ENCODE measurements at places on chromosomes 13 and 19.
A peak's percentile ranks its signal among the peaks of the same experiment; 100 is the strongest.

GRCh38 chr13:44549476-44549875 lies 26.7 kb downstream of the TSC22D1 start:
- no peak for DNase-seq

DNA sequence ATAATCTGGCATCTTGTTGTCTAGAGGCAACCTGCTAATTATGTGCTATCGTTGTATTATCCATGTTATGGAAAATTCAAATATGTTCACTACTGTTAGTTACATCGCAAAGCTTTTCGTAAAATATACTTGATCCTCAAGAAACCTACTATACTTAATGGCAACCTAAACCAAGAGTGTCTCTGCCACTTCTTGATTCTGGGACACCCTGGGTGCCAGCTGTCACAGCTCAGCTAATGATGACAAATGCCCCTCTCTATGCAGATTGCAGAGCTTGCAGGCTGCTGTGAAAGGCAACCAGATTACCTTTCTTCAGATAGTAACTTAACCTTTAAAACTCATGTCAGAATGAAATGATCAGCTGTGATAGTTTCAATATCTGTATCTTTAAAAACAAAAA lies 8.9 kb upstream of the MAB21L1 start:
- DNase-seq, result no peak

- DNase-seq, result no peak
Observed at GRCh38 chr19:52734331-52734892, 432 bp downstream of the ZNF611 start.

DNA sequence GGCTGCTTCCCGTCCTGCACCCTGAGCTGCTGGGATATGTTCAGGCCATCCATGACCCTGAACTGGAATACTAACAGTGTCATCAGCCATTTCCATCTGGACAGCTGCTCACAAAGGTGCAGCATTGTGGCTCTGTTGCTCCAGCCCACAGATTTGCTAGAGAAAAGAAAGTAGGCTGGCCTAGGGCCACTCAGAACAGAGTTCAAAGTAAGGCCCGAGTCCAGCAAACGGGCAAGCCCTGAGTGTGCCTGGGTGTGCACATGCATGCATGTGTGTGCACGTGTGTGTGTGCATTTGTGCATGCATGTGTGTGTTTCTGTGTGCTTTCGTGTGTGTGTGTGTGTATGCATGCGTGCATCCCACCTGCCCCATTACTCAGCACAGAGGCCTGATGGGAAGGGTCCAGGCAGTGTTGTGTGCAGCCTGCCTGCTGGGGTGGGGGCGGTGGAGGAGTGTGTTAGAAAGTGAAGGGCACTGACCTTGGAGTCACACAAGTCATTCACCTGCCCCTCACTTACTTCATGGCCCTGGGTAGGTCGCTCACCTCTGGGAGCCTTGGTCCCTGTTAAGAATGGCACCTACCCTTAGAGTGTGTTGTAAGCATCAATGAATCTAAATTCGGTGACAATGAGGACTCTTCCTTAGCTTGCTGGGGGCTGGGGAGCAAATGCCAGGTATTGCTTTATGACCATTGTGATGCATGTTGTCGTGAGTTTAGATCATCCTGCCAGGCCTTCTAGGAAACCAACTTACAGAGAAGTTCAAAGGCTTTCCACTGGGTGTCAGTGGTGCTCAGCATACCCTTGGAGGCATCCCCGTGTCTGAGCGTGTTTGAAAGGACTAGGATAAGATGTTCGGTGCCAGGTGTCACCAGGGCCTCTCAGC lies 53.2 kb downstream of the GPR12 start:
- DNase-seq, result no peak

DNA sequence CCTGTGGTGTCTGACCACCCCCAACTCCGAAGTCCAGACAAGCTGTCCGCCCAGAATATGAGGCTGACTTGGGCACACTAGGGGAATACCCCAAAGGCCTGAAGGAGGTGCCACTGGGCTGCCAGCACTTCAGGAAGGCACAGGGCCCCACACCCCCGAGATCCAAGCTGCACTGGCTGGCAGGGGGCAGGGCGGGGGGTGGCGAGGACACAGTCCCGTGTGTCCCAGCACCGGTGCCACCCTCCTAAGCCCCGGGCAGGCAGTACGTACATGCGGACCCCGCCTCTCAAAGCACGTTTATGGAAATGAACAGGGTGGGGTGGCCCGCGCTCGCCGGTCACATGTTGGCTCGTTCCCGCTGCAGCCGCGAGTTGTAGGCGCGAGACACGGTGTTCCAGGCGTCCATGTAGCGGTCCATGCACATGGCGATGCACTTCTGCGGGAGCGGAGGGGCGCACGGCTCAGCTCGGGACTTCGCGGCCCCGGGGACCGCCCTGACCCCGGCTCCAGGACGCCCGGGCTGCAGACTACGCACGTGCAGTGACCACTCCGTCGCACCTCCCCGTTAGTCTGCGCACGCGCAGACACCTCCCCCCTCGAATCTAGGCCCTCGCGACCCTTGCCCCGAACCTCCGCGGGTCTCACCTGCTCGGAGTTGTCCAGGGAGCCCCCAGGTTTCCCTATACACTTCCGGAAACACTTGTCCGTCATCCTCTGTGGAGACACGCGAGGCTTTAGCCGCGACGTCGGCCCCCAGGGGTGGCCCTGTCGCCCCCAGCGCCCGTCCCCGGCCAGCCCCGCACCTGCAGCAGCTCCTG lies 566 bp downstream of the TIMM13 start:
- DNase-seq, result peak; percentile 29

DNA sequence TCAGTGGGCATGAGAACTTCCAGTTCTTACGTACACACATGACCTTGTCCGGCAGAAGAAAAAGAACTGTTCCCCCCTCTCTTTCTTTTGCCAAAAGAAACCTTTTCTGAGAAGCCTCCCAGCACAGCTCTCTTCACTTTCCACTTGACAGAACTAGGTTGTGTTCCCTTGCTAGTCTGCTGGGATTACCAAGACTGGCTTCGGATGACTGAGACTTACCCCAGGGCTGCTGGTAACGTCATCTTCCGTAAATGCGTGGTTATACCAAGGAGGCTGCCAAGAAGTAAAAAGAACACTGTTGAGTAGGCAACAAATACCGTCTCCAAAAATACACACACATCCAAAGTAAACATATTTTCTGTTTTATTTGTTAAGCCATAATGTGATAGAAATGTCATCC lies 908.2 kb downstream of the EFNB2 start:
- no peak for DNase-seq

DNA sequence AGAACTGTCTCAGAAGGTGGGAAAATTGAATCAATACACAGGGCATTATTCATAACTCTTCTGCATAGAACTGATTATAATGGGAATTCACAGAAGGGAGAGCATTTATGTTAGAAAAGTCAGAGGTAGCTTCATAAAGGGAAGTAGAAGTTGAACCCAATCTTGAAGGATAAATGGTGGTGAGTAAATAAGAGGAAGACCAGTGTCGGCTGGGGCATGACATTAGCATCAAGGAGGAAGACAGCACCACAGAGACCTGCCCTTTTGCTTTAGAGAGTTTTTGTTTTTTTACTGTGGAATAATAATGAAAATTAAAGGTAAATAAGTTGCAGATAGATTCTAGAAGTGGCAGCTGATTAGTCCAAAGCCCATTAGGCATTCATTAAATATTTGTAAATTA lies 21.9 kb downstream of the CDC16 start:
- no peak for DNase-seq

- no peak for DNase-seq
Observed at GRCh38 chr13:27117952-27118351, 53.7 kb downstream of the USP12 start.

GRCh38 chr13:21613791-21614190 lies 9.8 kb upstream of the MICU2 start:
- DNase-seq, result no peak

DNA sequence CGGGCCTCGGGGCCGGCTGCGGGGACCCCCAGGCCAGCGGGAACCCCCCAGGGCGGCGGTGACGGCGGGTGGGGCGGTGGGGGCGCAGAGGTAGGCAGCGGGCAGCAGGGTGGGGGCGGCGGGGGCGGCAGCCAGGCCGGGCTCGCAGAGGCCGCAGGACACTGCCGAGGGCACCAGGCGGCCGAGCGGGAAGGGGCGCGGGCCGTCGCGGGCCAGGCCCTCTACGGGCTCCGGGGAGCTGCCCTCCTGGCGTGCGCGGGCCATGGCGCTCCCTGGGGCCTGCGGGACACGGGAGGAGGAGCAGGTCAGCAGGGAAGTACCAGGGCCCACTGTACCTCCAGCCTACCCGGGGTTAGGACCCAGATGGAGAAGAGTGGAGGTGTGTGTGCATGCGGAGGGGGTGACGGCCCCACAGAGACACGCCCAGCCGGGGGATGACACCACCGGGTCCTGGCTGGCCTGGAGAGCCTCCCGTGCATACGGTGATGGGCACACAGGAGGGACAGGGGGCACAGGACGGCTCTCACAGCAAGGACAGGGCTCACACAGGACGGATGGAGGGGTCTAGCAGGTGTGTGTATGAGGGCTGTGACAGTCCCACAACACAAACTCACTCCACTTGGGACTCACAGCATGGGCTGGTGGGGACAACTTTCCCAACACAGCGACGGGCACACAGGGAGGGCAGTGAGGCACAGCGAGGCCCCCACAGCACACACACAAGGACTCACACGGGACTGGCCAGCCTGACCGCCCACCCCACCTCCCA lies 2.6 kb downstream of the BBC3 start:
- DNase-seq, result peak; percentile 33

DNA sequence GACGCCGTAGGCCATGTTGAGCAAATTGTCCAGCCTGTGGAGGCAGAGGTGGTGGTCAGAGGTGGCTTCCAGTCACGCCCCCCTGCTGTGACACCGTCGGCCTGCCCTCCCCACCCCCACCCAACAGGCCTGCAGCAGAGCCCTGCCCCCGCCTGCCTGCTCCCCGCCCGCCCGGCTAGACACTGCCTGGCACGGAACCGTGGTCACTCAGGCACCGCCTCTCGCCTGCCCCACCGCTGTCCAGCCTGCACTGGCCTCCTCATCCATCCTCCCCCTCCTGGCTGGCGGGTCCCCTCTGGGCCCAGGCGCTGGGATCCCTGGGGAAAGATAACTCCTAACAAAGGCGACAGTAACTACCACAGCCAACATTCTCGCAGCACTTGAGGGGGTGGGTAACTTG lies 21.7 kb downstream of the PRKCSH start:
- no peak for DNase-seq

DNA sequence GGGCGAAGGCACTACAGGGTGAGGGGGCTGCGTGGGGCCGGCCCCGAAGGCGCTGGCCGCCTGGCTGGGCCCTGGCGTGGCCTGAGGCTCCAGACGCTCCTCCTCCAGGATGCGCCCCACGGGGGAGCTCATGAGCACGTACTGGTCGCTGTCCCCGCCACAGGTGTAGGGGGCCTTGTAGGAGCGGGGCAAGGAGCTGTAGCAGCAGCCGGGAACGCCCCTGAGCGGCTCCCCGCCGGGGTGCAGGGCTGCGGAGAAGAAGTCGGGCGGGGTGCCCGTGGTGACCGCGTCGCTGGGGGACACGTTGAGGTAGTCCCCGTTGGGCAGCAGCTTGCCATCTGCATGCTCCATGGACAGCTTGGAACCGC lies 3.0 kb downstream of the IRS2 start:
- no peak for DNase-seq
